ENCODE measurements at places on chromosomes 6 and 20. TPM values are rescaled to one million over a fixed set of nuclear protein-coding genes. Genes with fewer than 3 reads are reported as not detected.

The TRERF1 gene
- 2.1 TPM for polyA plus RNA-seq

The VSTM2L gene
- not detected for polyA plus RNA-seq

The MRAP2 gene
- not detected for polyA plus RNA-seq

The TEAD3 gene
- not detected for polyA plus RNA-seq

The CLPSL2 gene
- polyA plus RNA-seq = not detected

The UST gene
- 6.9 TPM for polyA plus RNA-seq

The ADTRP gene
- not detected for polyA plus RNA-seq

GRCh38 chr6:89559487-89559886 is 79.1 kb downstream of the LYRM2 start:
- H3K27ac ChIP-seq = no peak overlapping the region
- H3K36me3 ChIP-seq = no peaks in the 10 kb centered on the region
- H3K4me1 ChIP-seq = no peaks in the 10 kb centered on the region
- no peak overlapping the region for H3K4me3 ChIP-seq

- no peak overlapping the region for H3K27ac ChIP-seq
- no peak for DNase-seq
- H3K4me3 ChIP-seq = no peak overlapping the region
- H3K4me1 ChIP-seq = no peaks in the 10 kb centered on the region
Observed at GRCh38 chr6:94269256-94269655, 849.9 kb upstream of the EPHA7 start.

DNA sequence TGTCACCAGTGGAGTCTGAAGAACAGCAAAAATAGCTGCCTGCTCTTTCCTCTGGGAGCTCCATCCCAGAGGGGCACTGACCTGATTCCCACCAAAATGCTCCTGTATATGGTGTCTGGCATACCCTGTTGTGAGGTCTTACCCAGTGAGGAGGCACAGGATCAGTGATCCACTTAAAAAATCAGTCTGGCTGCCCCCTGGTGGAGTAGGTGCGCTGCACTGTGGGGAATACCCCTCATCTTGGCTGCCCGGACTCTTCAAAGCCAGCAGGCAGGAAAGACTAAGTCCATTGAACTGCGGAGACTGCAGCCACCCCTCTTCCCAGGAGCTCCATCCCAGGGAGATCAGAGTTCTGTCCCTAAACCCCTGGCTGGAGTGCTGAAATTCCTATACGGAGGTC is 230.9 kb upstream of the HTR1E start:
- no peaks in the 10 kb centered on the region for H3K4me1 ChIP-seq
- no peak for DNase-seq
- H3K36me3 ChIP-seq = no peaks in the 10 kb centered on the region

DNA sequence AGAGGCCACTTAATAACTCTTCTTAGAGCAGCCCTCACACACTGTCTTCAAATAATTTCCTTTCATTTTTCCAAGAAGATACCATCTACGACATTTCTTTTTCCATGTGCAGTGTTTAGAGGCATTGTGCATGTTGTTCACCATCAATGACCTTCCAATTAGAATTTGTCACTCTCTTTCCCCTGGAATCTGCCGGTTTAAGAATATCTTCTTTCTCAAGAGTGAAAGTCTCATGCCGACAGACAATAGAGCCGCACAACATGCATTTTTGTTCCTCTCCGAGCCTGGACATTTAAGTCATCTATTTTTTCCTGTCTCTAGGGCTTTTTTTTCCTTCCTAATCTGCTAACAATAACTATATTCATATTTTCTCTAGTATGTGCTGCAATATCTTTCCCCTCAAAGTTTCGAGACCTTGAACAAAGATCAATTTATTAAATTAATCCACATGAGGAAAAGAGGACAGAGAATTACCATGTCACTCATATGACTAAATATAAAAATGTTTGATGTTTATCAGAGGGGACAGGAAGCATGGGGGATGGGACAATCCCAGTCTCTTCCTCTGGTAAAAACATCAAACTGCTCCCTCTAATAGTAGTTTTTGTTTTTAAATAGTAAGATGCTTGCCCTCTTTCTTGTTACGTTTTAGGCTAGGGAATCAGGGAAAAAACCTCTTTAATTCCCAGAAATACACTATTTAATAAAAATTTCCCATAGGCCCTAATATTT is 893.4 kb downstream of the C6orf118 start:
- DNase-seq = no peak
- H3K36me3 ChIP-seq = no peaks in the 10 kb centered on the region
- H3K4me1 ChIP-seq = no peaks in the 10 kb centered on the region
- no peak overlapping the region for H3K4me3 ChIP-seq
- H3K27ac ChIP-seq = no peak overlapping the region

DNA sequence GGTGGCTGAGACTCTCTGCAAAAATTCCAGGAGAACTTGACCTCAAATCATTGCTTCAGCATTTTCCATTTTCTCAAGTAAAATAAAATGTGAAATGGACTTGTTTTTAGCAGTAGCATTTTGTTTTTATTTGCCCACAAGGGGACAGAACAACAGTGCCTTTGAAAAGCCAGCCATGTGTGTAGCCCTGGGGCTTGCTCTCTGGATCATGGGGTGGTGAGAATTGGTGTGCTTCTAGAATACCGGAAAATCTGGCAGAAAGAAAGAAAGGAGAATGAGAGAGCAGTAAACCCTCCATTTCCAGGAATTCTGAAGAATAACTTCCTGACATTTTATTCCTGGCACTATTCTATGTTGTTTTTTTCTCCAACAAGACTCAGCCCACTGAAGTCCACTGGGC is 254.7 kb upstream of the MOCS1 start:
- no peak overlapping the region for H3K27ac ChIP-seq
- H3K27me3 ChIP-seq = peaks cover 7% of the 10 kb centered on the region
- no peak overlapping the region for H3K4me3 ChIP-seq
- no peaks in the 10 kb centered on the region for H3K4me1 ChIP-seq
- peaks cover 1% of the 10 kb centered on the region for H3K36me3 ChIP-seq
- DNase-seq = no peak

- H3K4me3 ChIP-seq = no peak overlapping the region
- DNase-seq = no peak
- no peaks in the 10 kb centered on the region for H3K4me1 ChIP-seq
- no peaks in the 10 kb centered on the region for H3K36me3 ChIP-seq
Observed at GRCh38 chr6:56911847-56912246, 43.1 kb upstream of the BEND6 start.

- no peaks in the 10 kb centered on the region for H3K27me3 ChIP-seq
- H3K4me1 ChIP-seq = no peaks in the 10 kb centered on the region
- no peak overlapping the region for H3K27ac ChIP-seq
Observed at GRCh38 chr6:130869681-130870080, 42.5 kb downstream of the SMLR1 start.
